Activated CD8-positive, alpha-beta memory T cell treated with anti-CD3 and anti-CD28 coated beads, Interleukin-2, amount 10 ng/mL, durations not matched to agents 7 days and 5 days (primary cell): ENCODE measurements at places on chromosomes 13 and 19.

GRCh38 chr13:74678308-74678965 lies 544.2 kb upstream of the KLF12 start:
- DNase-seq: no peak

GRCh38 chr19:8835877-8836276 lies 3.7 kb downstream of the MBD3L1 start:
- DNase-seq: no peak

GRCh38 chr13:46182491-46182877 lies 507 bp upstream of the LCP1 start:
- no peak for DNase-seq

DNA sequence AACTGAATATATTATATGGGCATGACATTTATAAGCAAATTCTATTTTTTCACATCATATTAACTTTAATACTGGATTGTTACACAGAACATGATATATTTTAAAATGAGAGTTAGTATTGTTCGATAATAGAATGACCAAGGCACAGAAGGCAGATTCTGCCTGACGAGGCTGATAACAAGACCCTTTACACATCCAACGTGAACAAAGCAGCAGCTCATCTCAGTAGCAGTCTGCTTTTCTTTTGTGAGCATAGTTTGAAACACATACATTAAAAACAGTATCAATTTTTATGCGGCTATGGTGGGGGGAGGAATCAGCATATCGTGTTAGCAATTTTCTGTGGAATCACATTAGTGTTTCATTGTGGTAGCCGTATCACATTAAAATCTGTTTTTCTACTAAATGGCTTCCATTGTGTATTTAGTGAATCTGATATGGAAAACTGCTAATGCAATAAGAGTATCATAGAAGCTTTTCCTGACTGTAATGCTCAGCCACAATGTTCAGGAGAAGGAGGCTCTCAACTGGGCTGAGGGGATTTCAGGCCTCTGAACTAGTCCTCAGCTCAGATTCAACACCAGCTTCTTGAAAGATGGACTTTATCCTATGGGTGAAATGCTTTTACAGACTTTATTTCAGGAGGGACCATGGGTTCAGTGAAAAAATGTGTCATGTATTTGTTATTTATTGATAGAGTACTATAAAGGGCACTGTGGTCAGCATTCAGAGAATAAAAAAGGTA lies 4.0 kb downstream of the SMAD9 start:
- DNase-seq: no peak

DNA sequence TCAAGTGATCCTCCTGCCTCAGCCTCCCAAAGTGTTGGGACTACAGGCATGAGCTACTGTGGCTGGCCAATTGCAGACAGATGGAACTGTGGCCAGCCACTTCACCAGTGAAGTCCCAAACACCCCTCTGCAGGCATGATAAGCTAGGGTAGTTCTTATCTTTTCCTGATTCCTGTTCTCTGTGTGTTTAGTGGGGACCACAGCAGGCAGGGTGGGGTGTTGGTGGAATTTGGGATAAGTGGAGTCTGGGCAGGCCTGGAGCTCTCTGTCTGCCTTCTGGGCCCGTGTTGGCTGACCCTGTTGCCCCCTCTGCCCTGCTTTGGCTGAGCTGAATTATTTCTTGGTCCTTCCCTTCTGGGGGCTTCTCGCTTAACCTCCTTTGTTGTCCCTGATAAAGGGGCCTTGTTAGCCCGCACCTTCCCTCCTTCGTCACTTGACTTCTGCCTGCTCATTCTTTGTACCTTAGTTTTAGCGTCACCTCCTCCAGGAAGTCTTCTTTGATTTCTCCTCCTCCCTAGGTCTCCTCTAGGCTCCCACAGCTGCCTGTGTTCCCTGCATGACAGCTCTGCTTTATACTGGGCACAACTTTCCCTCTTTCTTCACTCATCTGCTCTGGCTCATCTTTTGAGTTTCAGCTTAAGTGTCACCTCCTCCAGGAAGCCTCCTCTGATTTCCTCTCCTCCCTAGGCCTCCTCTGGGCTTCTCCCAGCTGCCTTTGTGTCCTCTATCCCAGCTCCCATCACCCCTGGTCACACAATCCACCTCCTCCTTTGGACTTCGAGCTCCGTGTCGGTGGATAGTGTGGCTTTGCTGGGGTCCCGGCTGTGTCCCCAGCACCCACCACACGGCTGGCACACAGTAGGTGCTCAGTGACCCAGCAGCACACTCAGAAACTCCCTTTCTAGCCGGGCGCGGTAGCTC lies 1.7 kb upstream of the NCLN start:
- no peak for DNase-seq

- DNase-seq: no peak
Measured at GRCh38 chr13:44230071-44230470, 143.6 kb upstream of the SERP2 start.
